SK-N-DZ (cell line): ENCODE measurements at places on chromosomes 13 and 19.

DNA sequence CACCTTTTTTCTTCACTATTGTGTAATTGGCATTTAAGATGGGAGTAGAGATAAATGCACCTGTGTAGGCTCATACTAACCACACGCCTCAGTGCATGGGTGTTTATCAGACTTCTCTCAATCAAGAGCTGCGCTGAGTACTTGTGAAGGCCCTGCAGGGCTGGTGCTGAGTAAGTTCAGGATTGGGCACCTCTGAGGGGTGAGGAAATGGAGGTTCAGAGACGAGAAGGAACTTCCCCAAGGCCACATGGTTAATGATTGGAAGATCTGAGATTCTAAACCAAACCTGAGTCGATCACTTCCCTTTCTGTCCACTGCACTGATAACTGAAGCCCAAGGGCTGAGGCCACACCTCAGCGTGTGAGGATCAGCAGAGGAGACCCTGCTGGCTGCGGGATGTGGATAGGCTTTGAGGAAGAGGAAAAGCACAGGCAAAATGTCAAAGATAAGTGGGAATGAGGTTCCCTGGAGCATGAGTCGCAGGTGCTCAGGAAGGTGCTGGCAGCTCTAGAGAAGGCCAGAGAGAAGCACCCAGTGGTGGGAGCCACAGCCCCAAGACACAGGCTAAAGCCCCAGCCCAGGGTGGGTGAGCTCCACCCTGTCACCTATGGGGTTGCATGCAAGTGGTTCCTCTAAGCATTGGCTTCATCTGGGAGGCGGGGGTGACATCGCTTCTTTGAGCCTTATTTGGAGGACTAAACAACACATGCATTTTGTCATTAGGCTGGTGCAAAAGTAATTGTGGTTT, 32.3 kb upstream of the GJB6 start:
- no peak for DNase-seq

GRCh38 chr13:79711631-79712030, 230.7 kb downstream of the NDFIP2 start:
- DNase-seq = no peak

DNA sequence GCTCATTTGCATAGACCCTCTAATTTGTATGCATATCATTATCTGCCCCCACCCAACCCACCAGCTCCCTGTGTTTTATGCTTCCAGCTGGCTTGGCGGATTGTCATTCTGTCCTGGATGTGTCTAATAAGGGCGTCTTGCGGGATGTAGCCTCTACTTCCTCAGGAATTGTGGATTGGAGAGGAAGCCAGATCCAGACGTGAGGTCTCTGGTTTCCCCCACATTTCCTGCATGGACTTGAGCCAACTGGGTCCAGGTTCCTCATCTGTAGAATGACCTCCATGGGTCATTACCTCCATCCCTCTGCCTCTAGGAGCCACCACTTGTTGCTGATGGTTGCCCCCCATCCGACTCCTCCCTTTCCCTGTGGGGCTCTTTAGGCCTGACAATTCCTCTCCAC, 7.3 kb downstream of the TNFSF14 start:
- DNase-seq = no peak

GRCh38 chr13:33931397-33932311, 113.7 kb downstream of the RFC3 start:
- DNase-seq = peak; percentile 68

GRCh38 chr19:6590258-6590826, 608 bp downstream of the CD70 start:
- DNase-seq = no peak

- DNase-seq = no peak
Observed at GRCh38 chr13:32471187-32471922, 43.4 kb upstream of the N4BP2L1 start.

DNA sequence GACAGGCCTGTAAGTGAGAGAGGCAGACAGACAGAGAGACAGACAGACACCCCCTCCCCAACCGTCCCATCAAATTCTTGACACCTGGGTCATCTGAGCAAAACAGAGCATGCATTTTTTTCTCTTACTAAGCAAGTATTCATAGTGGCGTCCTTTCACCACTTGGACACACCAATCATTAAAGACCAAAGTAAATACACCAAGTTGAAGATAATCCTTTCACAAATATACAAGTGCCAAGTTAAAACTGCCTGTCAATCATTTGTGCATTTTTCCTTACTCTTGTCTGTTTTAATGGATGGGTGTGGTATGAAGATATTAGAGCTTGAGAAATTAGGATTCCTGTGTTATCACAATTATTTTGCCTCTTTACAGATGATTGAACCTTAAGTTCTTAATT, 337.3 kb downstream of the ATP8A2 start:
- no peak for DNase-seq

DNA sequence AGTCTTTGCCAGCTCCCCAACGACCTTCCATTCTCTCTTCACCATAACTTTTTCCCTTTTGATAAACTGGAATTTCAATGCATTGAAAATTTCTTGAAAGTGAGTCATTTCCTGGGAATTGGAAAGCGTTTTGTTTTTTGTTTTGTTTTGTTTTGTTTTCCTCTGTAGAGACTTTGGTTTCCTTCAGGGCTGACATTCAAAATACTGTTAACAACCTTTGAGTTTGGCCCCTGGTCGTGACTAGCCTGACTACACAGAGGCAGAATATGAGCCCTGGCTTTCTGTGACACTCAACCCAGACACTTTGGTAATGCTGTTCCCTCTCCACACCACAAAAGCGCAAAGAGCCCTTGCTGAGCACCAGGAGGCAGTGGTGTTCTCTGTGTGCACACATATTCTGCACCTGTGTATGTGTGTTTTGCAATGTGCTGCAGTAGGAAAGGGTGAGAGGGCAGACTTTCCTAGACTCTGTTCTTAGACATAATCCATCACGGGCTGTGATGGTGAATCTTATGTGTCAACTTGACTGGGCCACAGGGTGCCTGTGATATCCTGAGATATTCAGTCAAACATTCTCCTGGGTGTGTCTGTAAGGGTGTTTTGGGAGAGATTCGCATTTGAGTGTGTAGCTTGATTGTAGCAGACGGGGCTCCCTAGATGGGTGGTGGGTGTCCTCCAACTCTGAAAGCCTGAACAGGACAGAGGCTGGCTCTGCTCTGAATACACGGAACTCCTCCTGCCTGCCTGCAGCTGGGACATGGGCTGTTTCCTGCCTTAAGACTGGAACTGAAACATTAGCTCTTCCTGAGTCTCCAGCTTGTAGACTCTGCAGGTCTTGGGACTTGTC, 29.5 kb upstream of the ANKRD10 start:
- DNase-seq = no peak

DNA sequence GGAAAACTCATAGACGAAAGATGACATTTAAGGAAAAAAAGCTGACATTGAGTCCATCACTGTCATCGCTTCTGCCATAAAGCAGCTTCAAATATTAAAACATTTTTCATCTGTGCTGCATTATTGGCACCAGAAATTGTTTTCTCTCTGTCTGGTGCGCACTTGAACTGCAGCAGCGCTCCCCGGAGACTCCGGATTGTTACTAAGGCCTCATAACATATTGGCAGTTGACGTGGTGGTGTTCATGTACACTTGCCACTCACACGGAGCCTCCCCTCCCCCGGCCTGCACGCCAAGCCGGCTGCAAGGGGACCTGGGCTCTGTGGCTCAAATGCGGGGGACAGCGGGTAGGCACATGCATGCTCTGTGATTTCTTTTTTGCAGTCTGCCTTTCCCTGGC, 203.2 kb downstream of the TSHZ3 start:
- no peak for DNase-seq

GRCh38 chr19:39122934-39123731, 2.5 kb upstream of the PAK4 start:
- DNase-seq = no peak

- no peak for DNase-seq
Observed at GRCh38 chr13:27130979-27131623, 40.5 kb downstream of the USP12 start.
